ENCODE measurements at places on chromosomes 7 and 10.

- DNase-seq = no peak
Observed at GRCh38 chr7:42175834-42176723, 60.9 kb downstream of the GLI3 start.

DNA sequence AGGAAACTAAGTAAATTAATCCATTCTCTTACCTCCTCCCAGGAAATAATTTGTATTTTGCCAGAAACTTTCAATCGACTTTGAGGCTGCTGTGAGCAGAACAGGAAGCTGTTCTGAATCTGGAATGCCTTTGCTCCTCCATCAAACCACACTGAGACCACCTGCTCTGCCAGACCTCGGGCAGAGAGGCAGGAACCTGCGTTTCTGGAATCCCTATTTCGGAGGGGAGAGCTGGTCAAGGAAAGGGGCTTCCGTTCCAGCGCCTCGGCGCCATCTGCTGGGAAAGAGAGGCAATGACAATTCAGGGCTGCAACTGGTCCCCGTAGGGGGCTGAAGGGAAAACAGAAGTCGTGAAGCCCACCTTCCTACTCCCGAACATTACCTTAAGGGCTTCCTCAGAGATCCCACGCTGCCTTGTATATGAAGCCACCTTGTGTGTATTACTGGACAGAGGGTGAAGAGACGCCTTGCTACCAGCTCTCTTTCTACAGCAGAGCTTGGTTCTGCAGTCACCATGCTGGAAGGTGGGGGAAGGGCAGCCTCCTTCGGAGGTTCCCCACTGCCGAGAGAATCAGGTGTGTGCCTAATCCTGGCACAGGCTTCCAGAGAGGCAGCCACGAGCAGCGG, 31.2 kb downstream of the ZNF467 start:
- DNase-seq = peak; percentile 72

DNA sequence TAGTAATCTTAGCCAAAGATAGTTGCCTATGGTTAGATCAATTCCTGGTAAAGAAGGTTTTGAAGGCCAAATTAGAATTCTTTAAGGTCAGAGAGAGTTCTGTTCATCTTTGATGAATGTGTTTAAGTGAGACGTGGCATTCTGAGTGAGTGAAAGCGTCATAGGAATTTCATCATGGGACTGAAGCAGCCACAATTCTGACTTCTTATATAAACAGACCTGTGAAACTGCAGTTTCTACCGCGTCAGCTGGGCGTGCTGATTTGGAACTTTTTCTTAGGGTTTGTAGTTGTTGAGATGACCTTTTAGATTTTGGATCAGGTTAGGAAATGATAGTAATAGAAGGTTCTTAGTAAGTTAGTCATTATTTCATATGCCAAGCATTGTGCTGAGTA, 103.8 kb downstream of the CNNM2 start:
- no peak for DNase-seq

- DNase-seq = no peak
Observed at GRCh38 chr10:114420811-114421485, 16.6 kb upstream of the AFAP1L2 start.

DNA sequence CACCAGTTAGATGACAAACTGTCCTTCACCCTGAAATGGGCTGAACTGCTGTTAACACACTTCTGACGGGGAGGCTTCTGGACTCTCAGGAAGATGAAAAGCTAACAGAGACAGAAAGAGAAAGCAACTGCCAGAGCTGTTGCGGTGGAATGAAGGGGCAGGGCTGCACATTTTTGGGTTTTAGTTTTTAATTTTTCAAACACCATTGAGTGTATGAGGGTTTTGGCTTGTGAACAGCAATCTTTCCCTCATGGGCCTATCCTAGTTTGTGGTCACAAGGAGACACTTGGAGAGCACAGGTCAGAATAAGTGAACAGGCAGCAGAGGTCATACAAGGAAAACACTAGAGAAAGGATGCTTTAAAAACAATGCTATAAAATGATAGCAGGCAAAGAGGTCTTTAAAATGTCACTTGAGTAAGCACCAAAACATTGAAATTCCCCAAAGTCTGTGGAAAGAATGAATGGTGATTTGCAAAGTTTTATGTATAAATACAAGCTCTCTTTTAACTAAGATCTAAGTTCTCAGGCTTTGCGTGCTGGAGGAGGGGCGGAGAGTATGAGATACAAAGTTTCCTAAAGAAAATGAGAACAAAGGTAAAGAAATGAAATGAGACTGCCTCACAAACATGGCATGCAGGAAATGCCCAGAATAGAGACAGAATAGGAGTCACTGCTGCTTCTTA, 101.4 kb upstream of the GLI3 start:
- DNase-seq = no peak

DNA sequence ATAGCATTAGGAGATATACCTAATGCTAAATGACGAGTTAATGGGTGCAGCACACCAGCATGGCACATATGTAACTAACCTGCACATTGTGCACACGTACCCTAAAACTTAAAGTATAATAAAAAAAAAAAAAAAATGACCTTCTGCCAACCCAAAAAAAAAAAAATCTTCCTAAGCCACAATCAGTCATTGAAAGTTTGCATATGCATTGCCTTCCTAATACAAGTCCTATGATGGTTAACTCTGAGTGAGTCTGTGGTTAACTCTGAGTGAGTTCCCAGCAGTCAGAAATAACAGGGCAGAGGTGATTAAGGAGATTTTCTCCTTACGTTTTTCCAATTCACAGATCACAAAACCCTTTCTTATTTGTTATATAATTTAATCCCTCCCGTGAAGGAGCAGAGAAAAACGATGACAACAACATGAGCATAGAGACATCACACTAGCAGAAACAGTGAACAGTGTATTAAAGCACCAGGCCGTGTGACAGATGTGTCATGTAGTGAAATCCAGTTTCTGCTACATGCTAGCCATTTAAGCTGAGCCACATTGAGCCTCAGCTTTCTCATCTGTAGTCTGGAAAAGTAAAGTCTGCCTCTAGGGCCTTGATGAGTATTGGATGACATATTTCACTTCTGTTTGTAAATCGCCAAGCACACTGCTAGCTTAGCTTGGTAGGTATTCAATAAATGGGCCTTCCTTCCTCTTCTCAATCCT, 7.4 kb upstream of the RNF148 start:
- DNase-seq = no peak

GRCh38 chr10:35495521-35496119, 109.5 kb upstream of the GJD4 start:
- DNase-seq = no peak

GRCh38 chr10:110355141-110355831, 50.6 kb upstream of the SMNDC1 start:
- DNase-seq = peak; percentile 64

DNA sequence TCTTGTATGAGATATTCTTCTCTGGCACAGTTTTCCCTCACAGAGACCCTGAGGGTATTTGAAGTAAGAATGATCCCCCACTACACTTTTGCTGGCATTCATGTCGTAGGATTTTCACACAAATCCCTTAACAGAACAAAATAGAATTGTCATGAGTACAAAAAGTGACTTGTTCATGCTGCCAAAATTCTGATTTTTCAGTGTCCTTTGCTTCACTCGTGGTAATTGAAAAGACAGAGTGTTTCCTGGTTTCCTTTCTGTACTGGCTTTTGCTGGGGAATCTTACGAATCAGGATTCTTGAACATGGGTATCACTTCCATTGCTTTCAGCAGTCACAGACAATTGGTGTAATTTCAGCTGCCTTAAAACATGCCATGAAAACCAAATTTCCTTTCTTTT, 756.3 kb downstream of the REEP3 start:
- DNase-seq = no peak

DNA sequence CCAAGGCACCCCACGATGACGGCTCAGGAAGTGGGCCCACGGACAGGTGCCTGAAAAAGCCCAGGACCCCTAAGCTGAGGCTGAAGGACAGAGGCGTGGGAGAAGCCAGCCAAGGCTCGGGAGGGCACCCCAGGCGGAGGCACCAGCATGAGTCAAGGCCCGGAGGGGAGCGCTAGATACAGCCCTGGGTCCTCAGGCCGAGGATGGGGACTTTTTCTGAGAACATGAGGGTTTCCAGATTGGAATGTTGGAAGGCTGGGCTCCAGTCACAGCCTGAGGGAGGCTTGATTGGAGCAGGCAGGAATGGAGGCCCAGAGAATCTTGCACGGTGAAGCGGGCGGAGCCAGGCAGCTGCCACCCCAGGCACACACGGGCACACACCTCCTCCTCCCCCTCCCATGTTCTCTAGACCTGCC, 19.0 kb upstream of the ELFN1 start:
- no peak for DNase-seq

- no peak for DNase-seq
Observed at GRCh38 chr7:5701085-5701914, 80.2 kb downstream of the RNF216 start.

DNA sequence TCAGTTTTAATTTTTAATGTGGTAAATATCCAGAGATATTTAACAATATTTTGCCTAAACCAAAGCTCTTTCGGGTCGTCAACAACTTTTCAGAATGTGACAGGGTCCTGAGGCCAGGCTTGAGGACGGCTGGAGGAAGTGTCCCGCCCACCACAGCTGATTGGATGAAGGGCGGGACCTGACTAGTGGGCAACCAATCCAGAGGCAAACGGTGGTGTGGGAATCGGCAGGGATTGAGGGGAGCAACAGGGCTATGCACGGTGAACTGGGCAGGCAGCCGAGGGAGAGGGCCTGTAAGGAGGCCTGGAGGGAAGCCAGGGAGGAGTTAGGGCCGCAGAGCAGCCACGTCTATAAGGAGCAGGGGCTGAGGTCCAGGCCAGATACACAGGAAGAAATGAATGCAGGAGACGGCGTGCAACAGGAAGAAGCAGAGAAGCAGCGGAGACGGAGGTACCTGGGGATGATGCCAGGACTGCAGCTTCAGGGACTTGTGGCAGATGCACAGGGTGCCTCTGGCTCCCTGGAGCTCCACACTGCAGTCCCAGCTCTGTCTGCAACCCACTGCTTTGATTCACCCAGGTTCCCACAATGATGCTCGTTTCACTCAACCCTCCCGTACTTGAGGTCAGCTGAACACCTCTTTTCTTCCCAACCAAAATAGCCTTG, 46.1 kb upstream of the ZMIZ1 start:
- no peak for DNase-seq

GRCh38 chr7:101589052-101589451, 40.0 kb downstream of the MYL10 start:
- no peak for DNase-seq

DNA sequence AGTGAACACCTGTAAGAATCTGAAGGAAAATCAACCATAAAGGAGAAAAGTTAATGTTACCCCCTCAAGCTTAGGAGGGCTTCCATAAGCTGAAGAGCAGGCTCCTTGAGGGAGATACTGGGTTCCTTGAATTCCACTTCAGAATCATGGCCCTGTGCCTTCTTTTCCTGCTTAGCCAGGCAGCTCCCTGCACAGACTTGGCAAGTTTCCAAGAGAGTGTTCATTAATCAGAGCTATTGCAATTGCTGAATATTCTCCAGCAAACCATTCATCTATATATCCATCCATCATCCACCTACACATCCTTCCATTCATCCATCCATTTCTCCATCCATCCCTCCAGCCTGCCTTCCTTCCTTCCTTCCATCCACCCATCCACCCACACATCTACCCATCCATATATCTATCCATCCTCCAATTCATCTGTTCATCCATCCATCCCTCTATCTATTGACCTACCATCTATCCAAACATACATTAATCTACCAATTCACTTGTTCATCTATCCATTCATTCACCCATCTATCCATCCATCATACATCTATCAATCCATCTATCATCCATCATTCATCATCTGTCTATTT, 574.4 kb downstream of the PTPRN2 start:
- no peak for DNase-seq

All from NCI-H526 treated with DMSO at 0.1 percent for 48 hours (cell line).